RWPE1 (cell line): ENCODE measurements at places on chromosomes 1 and 21.

DNA sequence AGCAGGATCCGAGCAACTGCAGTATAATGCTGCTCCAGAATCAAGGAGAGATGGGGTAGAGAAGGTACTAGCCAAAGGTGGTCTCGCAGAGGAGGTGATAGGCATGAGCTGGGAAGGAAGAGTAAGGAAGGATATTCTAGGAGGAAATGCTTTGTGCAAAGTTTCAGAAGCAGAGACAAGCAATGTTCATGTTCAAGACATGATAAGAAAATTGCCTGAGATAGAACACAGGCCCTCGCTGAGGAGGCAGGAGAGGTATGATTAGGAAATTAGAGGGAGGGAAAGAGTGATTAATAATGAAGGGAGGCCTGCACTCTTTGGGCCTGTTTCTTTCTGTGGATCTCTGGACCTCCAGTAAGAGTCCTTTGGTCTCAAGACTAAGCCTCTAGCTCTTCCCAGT, 12.9 kb upstream of the ETV3 start:
- DNase-seq = no peak

GRCh38 chr1:116573431-116574095, 2.7 kb upstream of the CD58 start:
- DNase-seq = no peak

GRCh38 chr1:33247545-33247944, 8.7 kb upstream of the ZNF362 start:
- no peak for DNase-seq

DNA sequence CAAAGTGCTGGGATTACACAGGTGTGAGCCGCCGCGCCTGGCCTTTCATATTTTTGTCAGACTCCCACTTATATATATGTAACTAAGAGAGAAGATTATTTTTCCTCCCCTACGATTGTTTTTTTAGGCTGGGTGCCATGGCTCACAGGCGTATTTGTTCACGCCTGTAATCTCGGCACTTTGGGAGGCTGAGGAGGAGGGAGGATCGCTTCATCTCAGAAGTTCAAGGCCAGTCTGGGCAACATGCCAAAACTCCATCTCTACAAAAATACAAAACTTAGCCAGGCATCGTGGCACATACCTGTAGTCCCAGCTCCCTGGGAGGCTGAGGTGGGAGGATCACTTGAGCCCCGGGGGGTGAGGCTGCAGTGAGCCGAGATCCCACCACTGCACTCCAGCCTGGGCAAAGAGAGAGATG, 23.9 kb upstream of the ITLN2 start:
- no peak for DNase-seq

GRCh38 chr1:106254748-106255147, 801.7 kb upstream of the PRMT6 start:
- DNase-seq = peak; percentile 20

DNA sequence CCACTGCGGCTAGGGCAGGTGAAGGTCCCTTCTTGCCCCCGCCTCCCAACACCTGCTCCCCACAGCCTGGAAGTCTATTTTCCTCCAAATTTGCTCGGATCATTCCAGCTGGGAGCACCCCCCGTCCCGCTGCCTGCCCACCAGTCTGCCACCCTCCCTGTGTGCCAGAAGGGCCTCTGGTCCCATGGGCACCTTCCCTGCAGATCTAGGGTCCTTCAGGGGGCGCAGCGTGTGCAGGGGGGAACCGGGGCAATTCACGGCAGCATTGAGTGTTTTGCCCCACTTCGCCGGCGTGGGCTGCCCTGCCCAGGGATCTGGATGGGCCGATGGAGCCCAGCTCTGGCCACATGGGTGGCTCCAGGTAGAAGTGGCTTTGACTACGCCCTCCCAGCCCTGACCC, 26.3 kb upstream of the PEX10 start:
- no peak for DNase-seq

DNA sequence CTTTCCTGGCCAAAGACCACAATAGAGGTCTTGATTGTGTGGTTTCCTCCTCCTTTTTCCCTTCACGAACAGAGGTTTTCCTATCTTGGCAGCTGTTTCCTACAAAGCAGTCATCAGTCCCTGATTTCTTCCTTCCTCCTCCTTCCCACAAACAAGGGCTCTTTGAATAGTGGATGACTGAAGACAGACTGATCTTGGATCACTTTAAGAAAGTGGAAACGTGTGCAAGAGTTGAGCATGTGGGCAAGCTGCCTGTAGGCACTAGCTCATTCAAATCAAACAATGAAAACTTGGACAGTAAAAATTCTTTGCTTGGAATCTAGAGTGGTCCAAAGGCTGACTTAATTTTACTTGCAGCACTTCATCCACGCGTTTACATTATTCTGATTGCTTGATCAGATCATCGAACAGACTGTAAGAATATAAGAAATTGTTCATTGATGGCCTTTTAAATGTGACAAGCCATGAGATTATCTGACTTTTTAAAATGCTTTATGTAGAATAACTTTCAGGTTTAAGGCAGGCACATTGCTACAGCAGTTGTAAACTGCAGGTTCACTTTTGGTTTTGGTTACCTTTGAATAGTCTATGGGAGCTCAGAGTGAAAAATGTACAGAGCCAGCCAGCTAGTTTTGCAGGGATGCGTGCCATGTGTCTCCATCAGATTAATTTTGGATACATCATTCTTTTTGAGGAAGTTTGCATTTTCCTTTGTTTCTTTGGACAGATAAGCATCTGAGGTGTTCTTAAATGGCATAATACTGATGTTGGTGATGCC, 34.4 kb downstream of the ADGRL2 start:
- no peak for DNase-seq

DNA sequence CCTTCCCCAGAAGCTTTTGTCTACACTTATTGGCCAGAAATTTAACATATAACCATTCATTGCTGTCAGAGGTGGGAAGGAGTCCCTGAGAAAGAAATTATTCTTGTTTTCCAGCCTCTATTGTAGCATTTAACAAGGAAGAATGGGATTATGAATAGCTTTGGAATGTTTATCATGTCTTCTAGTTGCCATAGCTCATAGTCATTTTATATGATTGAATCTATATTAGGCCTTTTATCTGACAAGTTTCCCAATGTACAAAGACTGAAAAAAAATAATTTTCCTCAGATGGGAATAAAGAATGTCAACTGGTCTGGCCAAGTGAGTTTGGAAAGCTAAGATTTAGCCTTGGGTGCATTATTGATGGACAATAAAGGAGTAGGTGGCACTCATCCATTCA, 28.3 kb downstream of the PTPRC start:
- no peak for DNase-seq

GRCh38 chr1:11970441-11971185, 9.6 kb upstream of the MFN2 start:
- no peak for DNase-seq

DNA sequence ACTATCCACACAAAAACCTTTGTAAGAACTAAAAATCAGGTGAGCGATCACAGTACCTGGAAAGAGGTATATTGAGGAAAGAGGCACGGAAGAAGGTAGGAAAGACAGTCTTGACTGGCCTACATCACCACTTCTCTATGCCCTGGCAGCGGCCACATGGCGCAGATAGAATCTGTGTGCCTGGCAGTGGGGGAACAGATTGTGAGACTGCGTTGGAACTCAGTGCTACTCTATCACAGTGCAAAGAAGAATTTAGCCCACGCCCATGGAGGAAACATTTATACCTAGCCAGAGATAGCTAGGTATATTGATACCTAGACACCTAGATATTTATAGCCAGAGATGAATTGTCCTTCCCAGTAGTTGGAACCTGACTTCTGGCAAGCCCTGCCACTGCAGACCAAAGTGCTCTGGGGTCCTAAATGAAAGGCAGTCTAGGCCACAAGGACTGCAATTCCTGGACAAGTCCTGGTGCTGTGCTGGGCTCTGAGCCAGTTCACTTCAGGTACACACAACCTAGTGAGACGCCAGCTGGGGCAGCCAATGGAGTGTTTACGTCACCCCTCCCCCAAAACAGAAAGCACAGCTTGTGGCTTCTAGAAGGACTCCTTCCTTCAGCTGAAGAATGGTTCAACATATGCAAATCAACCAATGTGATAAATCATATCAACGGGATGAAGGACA, 51.9 kb downstream of the DHX9 start:
- DNase-seq = no peak

GRCh38 chr1:202365092-202365815, 16.8 kb downstream of the PPP1R12B start:
- no peak for DNase-seq

GRCh38 chr1:223684488-223684792, 18.9 kb upstream of the CAPN8 start:
- no peak for DNase-seq

GRCh38 chr1:243882276-243882675, 32.2 kb upstream of the AKT3 start:
- DNase-seq = no peak

DNA sequence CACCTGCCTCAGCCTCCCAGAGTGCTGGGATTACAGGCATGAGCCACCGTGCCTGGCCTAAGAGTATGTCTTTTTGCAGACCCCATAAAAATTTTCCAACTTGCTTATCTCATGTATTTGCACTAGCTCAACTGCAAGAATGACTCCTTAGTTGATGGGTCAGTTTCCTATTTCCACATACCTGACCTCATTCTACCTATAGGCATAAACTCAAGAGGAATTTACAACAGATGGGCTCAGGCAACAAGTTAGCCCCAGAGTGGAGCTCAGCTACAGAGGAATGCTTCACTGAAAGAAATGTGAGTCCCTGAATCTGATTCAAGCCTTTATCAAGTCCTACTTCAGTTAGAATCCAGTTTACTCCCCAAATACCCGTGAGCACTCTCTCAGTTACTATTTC, 5.3 kb upstream of the SLC37A1 start:
- DNase-seq = no peak

DNA sequence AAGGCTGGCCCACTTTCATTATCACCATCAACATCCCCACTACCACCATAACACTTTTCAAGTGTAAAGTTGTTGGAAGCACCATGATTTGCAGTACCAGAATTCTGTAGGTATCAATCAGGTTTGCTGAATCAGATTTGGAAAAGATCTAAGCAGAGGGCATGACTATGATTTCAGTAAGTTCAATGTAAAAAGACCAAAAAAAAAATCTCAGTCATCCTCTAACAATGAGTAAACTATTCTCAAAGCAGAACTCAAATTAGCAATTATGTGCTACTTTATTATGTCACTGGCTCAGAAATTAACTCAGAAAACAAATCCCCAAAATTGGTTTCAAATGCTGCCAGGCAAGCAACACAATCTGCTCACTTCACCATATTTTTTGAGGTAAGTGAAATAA, 187.8 kb upstream of the HP1BP3 start:
- no peak for DNase-seq

GRCh38 chr1:218344814-218345672, at the start of gene TGFB2:
Gene TGFB2, plus strand, starts transcription at chr1:218345336. Its CDS starts 1,366 bp downstream, at chr1:218346702.
- peak; percentile 26 for DNase-seq

DNA sequence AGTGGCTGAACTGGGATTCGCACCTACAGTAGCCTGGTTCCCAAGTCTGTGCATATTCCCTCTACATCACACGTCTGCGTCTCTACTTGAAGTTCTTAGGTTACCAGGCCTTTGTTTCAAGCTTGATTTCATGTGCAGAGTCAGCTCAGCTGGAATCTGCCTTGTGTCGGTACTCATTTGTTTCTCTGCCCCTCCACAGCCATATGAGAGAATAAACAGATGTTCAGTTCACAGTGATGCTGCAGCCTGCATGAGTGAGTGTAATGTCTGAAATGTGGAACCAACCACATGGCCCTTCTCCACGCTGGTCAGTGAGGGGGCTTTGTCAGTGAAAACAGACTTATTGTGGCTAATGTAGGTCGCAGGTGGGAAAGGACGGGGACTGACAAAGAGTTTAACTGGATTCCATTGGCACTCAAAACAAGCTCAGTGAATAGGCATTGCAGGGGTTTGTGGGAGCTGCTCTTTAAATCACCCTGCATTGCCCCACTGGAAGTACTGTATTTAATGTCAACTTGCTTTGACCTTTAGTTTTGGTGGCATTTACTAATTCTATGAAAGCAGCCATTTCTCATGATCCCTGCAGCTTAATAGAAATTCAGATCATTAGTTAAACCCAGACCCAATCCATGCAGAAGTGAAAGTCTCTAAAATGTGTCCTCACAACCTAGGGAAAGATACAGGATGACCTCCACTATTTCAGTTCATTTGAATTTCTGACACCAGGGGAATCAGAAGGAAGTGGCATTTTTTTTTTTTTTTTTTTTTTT, 136.4 kb upstream of the FAM78B start:
- DNase-seq = no peak

- no peak for DNase-seq
These were observed 32.4 kb downstream of the RASAL2 start for GRCh38 chr1:178126261-178126660.

DNA sequence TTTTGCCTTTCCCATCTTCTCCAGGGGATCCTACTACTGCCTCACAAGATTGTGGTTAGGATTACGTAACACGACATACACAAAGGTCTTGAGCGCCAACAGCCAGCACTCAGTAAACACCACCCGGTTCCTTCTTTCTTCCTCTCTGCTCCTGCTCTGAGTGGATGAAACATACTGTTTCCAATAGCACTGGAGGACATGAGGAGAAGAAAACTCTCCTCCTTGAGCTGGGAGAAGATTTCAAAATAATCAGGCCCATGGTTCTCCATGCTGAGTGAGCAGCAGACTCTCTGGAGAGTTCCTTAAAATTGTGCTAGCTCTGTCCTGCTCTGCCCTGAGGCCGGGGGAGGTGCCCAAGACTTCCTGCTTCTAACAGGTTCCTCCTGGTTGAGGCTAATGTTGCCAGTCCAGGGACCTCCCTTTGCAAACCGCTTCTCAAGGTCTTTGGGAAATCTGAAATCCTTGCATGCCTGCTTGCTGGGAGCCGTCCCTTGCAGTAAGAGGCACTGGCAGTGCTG, 29.4 kb upstream of the MX1 start:
- DNase-seq = no peak

GRCh38 chr1:36843906-36844610, 190.3 kb downstream of the GRIK3 start:
- DNase-seq = no peak

DNA sequence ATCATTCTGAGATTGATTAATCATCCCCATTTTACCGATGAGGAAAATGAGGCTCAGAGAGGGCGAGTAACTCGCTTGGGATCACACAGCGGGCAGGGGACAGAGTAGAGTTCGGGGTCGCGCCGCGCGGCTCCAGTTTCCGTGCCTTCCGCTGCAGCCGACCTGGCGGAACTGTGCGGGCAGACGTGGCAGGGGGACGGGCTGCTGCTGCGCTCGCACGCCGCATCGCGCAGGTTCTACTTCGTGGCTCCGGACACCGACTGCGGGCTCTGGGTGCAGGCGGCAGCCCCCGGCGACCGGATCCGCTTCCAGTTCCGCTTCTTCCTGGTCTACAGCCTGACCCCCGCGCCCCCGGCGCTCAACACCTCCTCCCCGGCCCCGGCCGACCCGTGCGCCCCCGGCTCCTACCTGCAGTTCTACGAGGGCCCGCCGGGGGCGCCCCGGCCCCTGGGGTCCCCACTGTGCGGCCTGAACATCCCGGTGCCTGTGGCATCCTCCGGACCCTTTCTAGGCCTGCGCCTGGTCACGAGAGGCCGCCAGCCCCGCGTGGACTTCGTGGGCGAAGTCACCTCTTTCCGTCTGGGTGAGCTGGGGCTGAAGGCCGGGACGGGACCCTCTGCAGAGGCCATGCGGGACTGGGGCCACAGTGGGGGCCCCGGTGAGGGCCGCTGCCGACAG, 2.3 kb downstream of the LDLRAD2 start:
- DNase-seq = no peak

- DNase-seq = peak; percentile 81
These were observed 1.2 kb downstream of the PIK3C2B start for GRCh38 chr1:204493145-204493983.
